ENCODE measurements at places on chromosomes 7 and 10.

- DNase-seq: no peak
Measured at GRCh38 chr10:132187430-132188138, 836 bp downstream of the DPYSL4 start.

- no peak for DNase-seq
Measured at GRCh38 chr10:58219875-58220274, 47.8 kb downstream of the IPMK start.

DNA sequence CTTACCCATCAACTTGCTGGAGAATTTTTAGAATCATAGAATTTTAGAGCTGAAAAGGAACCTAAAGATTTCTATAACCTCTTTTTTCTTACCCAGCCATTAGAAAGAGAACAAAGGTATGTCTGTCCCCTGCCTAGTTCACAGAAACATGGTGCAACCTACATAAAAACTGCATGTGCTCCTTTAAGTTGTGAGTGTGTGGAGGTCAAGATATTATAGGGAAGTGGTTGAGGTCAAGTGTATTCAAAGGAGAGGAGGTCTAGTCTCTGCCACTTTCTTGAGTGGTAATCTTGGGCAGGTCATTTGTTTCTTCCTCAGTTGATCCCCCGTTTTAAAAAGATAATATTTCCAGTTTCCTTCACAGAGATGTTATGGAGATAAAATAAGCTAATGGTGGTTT lies 6.4 kb downstream of the UBTD1 start:
- DNase-seq: no peak

DNA sequence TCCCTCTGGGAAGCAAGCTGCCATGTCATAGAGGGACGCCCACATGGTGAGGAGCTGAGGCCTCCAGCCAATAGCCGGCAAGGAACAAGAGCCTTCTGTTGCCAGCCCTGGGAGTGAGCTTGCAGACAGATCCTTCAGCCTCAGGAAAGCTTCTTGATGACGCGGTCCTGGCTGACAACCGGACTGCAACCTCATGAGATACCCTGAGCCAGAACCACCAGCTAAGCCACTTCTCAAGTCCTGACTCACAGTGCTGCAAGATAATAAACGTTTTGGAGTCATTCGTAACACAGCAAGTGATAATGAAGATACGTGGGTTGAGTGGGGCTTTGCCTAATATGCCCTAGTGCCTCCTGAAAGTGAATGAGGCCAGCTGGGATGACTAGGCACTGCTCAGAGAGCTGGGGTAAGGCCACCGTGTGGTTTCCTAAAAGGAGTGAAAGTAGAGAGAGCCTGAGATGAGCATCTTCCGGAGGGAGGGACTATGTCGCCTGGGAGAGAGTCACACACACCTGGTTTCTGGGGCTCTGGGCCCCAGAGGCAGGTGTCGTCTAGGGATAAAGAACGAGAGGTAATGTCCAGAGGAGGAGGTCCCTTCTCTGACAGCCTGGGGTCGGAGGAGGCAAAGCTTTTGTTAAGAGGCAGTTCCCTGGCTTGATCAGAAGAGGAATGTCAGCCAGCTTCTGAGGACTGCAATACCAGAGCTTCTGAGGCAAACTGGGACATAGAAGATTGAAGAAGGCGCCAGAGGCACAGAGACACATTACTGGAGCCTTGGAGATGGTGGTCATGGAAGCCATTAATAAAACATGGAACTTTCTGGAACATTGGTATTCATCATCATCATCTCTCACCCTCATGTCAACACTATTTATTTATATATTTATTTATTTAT lies 53.6 kb downstream of the PYROXD2 start:
- no peak for DNase-seq

DNA sequence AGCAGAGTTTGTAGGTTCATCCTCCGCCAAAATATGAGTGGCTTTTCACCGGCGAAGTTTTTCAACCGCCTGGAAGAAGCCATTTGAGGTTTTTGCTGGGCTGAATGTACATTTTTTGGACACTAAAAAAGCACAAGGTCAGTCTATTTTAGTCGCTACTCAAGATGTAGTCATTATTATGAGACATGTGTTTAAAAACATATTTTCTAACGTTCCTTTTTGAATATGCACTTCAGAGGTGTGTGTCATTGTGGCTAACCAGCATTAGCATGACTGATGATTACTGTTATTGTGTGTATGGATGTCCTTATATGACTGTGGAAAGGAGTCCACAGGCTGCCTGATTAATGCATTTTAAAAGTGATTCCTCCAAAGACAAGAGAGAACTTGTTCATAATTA lies 605.4 kb downstream of the INHBA start:
- no peak for DNase-seq

DNA sequence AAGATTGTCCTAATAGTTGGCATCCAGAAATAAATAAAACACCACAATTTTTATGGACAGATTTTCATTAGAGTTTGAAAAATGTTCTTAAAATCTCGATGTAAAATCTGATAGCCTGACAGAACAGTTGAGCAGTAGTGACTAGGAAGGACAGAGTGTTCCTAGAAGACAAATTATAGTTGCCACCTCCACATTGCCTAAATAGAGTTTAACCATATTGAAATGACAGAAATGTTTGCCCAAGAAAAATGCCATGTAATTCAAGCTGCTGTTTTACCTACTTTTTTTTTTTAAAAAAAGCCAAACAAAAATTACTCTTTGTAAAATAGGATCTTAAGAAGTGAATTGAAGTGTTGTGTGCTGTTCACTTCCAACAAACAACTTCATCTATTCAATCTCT lies 8.9 kb upstream of the HERC4 start:
- DNase-seq: no peak

GRCh38 chr7:127850195-127850594 lies 181.0 kb downstream of the LRRC4 start:
- no peak for DNase-seq

DNA sequence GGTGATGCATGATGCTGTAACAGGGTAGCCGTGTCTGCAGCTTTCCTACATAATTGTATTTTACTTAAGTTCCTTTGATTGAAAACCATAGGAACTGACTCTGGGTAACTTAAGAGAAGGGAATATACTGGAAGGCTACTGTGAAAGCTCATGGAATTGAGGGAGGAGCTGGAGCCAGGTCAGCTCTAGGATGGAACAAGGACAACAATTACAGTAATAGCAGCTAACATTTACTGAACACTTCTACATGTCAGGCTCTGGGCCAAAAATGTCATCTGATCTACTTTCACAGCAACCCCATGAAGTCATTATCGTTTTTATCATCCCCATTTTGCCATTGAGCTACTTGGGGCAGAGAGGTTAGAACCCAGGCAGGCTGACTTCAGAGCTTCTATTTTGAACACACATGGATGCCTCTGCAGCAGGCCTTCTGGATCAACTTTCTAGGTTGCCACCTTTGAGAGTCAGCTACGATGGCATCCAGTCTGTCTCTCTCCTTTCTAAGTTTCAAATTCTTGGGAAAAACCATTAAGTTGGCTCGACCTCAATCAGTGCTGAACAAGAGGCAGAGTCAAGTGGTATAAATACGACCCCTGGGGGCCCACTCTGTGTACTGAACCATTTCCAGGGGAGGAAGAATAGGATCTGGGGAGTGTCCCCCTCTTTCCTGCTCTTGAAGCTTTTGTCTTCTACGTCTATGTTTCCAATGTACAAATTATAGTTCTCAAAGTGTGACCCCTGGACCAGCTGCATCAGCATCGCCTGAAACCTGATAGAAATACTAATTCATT lies 272.3 kb upstream of the PLPP4 start:
- DNase-seq: no peak

- peak; percentile 90 for DNase-seq
Measured at GRCh38 chr10:72364239-72364777, 9.6 kb upstream of the DNAJB12 start.

- peak; percentile 49 for DNase-seq
Measured at GRCh38 chr10:15370856-15371701, at the start of gene FAM171A1. FAM171A1 (minus strand) TSS chr10:15371289; CDS start chr10:15371052, 237 bp downstream.

DNA sequence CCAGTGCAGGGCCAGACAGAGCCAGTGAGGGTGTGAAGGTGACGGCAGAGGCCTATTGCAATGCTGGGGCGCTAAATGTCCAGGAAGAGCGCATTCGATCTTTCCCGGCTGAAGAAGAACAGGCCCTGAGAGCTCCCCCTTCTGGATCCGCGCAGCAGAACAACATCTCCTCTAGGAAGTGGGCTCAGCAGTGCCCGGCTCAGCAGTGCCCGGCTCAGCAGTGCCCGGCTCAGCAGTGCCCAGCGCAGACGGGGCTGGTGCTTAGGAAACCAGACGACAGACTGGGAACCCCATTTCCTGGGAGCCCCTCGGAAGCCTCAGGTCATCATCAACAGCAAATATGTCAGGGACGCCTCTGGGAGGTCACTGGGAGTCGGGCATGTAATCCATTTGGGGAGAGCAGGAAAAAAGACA lies 4.7 kb upstream of the NOS3 start:
- no peak for DNase-seq

GRCh38 chr10:8481718-8482504 lies 427.4 kb downstream of the GATA3 start:
- DNase-seq: no peak

DNA sequence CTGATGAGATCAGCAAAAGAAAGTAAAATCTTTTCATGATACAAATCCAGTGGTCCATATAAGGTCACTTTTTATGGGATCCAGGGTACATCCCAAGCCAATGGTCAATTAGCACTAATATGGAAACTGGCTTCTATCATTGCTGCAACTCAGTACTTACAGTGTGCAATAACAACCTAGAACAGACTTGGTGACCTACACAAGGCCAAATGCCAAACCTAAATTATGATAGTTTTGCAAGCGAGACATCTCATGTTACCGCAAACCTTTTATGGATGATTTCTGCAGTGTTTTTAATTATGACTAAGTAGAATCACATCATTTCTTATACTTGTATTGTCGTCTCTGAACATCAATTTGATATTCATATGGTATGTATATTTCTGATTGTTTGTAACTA lies 583.5 kb upstream of the SEMA3D start:
- peak; percentile 4 for DNase-seq

GRCh38 chr10:85900487-85900886 lies 466.1 kb downstream of the GRID1 start:
- no peak for DNase-seq

- no peak for DNase-seq
Measured at GRCh38 chr7:117718116-117718835, 155.0 kb downstream of the CTTNBP2 start.

GRCh38 chr10:3857318-3857717 lies 72.3 kb upstream of the KLF6 start:
- no peak for DNase-seq

DNA sequence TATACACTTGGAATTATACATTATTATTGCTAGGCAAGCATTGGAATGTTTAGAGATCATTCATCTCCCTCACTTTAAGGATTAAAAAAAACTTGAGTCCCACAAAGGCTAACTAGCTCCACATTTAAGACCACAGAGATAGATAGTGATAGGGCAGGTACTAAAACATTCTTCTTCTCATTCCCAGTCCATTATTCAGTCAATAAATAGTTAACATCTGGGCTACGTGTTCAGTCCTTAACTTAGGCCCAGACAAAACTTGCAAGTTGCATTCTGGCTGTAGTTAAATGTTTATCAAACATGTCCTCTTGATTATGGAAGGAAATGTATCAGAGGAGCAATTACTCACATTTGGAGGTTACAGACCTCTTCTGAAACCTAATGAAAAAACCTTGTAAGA lies 2.4 kb downstream of the GNG11 start:
- DNase-seq: no peak
